NCI-H2227 treated with DMSO at 0.1 percent for 48 hours (cell line): ENCODE measurements at places on chromosomes 2 and 18.

GRCh38 chr18:79931475-79931874 lies 20.0 kb downstream of the SLC66A2 start:
- DNase-seq: no peak

- no peak for DNase-seq
Observed at GRCh38 chr2:49661809-49662208, 507.5 kb upstream of the FSHR start.

GRCh38 chr18:8974279-8974678 lies 128.2 kb upstream of the NDUFV2 start:
- DNase-seq: no peak

DNA sequence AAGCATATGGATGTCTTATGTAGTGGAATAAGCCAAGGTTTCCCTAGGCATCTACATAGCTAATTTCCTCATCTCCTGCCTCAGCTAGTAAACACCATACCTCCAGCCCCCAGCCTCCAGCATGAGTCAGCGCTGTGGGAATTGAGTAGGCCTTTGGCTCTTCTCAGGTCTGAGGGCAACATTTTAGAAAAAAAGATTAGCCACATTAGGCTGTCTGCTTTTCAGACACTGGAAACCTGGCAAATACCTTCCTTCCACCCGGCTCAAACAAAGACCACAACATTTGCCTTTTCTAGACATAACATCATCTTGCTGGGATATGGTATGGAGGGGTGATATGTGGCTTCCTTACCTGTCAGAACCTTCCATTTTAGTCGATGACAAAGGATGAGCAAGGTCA lies 6.1 kb upstream of the CCDC195 start:
- no peak for DNase-seq

DNA sequence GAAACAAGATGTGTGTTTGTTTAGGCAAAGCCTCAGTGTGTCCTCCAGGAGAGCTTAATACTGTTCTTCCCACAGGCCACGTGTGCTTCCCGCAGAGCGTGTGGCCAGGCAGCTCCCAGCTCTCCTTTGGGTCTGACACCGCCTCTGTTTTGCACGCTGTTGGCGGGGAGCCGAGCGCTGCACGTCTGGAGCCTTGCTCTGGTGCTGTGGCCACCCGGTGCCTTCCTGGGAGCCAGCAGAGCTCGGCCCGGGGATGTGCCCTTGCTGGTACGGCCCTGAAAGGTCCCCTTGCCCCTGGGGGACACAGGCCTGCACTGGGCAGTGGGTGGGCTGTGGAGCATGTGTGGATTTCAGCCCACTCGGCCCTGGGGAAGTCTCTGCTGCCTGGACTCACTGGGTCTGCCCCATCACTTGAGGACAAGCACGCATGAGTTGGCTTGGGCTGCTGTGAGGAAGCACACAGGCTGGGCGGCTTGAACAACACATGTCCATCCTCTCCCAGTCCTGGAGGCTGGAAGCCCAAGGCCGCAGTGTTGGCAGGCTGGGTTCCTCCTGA lies 160.7 kb upstream of the HDAC4 start:
- no peak for DNase-seq

DNA sequence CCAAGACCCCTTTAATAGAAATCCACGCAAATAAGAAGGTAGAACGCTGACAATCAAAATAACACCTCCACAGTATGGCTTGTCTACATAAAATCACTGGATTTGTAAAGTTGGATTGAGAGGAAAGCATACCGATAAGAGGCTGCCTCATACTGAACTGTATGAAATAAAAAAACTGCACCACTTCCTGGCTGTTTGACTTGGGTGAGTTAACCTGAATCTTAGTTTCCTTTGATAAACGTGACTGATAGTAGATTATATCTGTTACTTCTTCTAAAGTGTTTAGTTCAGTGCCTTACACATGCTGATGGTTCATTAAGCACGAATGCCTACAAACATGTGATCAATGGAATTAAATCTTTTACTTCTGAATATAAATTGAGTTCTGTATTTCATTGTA lies 140.4 kb upstream of the RNF152 start:
- DNase-seq: no peak

- DNase-seq: no peak
Observed at GRCh38 chr2:168200930-168201583, 46.3 kb downstream of the STK39 start.

GRCh38 chr18:31680831-31681568 lies 3.4 kb downstream of the B4GALT6 start:
- DNase-seq: no peak

- no peak for DNase-seq
Observed at GRCh38 chr2:88686320-88686719, 5.2 kb upstream of the RPIA start.

GRCh38 chr2:25420820-25421237 lies 79.1 kb upstream of the DNMT3A start:
- no peak for DNase-seq

DNA sequence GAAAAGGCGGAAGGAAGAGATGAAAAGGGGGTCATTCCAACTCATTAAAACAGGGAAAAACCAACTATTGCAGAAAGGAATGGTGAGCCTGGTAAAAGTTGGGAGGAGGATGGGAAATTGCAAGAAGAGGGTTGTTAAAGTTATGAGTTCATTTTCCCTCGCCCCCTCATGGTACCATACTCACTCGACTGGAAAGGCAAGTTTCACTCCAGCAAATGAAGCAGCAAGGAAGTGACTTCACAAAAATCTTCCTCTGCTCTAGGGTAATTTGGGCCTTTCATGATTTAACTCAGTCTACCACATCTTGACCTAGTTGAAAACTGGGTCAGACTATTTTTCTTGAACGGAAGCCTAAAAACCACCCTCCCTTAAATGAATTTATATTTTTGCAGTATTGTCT lies 22.8 kb upstream of the DAW1 start:
- no peak for DNase-seq

DNA sequence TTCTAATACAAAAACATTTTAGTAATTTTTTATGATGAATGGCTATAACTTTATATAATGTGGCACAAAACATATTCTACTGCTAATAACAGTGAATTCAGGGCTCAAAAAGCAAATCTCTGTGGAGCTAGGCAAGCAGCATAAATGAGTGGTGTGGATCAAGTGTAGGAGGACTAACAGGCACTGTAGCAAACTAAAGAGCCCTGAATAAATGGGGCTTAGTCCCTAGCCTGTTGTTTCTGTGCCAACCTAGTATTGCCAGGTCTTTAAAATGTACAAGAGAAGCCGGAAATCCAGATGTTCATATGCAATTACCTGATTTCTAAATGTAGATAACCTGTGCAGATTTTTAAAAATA lies 18.5 kb downstream of the REL start:
- no peak for DNase-seq

- no peak for DNase-seq
Observed at GRCh38 chr2:117128461-117128860, 686.0 kb upstream of the DDX18 start.

DNA sequence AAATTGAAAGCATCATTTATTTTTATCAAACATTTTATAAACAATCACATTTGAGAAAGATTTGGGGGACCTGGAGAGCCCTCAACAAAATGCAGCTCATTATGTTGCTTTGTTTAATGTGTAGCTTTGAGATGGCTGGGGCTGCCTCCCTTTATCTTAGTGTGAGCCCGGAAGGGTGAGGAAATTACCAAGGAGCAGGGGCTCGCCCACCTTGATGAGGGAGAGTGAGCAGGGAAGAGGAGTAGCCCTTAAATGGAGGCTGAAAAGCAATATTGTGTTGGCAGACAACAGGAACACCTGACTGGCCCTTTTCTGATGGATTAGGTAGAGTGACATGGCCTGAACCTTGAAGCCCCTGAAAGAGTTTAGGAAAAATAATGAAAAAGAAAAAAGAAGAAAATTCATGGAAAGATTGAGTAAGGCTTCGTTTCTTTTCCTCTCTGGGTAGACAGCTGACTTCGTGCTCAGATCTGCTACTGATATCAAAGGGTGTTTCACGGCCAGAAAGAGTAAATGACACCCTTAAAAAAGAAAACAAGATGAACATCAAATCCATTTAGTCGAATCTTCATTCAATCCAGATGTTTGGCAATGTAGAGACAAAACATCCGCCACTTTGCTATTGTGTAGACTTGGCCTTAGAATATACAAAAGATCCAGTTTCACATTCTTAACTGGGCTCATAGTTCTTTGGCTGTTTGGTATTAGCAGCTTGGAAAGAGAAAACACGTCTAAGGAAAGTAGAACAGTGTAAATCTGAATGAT lies 206.5 kb upstream of the TCF4 start:
- DNase-seq: no peak

GRCh38 chr2:194750926-194751325 lies 906.1 kb upstream of the SLC39A10 start:
- DNase-seq: no peak

GRCh38 chr18:63237881-63238692 lies 81.5 kb downstream of the BCL2 start:
- DNase-seq: no peak

DNA sequence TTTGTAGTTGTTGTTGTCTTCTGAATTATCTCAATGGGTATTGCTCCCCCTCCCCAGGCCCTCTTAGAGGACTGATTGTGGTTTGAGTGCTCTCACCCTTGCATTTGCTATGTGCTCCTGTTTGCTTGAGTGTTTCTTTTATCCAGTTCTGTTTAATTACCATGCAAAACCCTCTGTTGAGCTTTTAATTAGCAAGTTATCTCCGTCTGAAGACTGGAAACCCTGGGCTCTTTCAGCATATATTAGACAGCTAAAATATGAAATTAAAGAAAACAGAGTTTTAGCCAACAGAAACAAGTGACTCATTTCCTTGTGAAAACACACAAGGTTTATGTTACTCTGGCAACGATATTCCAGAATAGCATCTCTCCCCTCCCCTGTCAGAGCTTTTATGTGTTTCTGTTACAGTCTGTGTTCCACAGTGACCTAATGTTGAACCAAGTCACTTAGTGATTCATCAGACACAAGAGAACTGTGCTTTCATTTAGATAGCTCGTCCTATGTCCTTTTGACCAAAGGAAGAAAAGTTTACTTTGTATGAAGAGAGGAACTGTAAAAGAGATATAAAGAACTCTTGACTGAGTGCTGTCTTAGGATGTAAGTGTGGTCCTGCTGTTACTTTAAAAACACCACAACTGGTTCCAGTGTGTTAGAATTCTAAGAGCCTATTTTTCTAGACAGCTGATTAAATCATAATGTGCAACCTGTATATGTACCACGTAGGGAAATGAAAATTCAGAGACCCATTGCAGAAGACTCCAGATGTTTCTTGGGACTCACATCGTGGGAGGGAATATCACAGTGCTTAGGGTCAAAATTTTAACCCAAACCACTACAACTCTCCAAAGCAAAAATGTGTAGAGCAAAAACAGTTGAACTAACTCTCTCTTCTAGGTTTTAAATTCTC lies 172.8 kb upstream of the RBMS1 start:
- DNase-seq: peak; percentile 53

GRCh38 chr18:24987303-24988252 lies 364.4 kb downstream of the ZNF521 start:
- DNase-seq: no peak

DNA sequence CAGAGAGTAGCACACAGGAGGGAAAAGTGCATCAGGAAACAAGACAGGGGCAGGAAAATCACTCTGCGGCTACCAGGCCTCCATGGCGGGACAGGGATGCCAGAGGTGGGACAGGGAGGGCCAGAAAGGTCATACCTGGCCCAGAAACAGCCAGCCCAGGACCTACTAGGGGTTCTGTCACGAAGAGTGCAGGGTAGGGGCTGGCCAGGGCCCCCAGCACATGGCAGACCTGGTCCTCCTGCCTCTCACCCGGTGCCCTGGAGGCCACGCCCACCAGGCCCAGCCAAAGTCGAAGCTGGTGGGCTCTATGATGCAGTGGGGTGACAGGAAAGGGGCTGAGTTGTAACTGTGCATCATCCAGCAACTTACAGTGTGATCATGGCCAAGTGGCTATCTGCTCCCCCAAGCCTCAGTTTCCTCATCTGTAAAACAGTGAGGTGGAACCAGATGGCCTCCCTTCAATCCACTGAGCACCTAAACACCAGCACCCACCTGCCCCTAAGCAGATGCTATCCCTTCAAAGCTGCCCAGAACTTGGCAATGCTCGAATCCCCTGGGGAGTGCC lies 10.6 kb downstream of the CYP26B1 start:
- DNase-seq: no peak

DNA sequence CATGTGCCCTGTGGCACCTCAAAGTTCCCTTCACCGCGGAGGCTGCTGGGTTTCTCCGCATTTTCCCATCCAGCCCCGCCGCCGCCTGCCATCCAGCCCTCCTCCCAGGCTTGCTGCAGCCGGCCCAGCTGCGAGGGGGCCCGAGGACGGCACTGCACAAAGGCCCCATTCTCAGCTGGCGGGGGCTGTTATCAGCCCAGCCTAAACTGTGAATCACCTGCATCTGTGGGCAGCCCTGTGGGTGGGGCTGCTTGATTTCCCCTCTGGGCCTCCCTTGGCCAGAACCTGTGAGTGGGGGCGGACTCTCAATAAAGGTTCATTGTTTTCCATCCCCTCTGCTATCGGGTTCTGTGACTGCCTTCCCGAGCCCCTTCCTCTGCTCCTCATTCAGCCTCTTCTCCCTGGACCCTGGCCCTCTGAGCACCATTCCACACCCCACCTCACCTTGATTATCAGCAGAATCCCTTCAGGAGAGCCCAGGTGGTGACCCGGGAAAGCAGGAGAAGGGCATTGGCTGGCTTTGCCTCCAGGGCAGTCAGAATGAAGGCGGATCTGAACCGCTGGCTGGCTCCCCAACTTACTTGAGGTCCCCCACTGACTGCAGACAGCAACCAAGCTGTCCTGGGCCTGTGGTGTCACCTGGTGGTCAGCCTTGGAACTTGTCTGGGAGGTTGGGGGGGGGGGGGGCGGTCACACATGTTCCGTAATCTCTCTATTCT lies 204.5 kb downstream of the ZFP36L2 start:
- DNase-seq: no peak

DNA sequence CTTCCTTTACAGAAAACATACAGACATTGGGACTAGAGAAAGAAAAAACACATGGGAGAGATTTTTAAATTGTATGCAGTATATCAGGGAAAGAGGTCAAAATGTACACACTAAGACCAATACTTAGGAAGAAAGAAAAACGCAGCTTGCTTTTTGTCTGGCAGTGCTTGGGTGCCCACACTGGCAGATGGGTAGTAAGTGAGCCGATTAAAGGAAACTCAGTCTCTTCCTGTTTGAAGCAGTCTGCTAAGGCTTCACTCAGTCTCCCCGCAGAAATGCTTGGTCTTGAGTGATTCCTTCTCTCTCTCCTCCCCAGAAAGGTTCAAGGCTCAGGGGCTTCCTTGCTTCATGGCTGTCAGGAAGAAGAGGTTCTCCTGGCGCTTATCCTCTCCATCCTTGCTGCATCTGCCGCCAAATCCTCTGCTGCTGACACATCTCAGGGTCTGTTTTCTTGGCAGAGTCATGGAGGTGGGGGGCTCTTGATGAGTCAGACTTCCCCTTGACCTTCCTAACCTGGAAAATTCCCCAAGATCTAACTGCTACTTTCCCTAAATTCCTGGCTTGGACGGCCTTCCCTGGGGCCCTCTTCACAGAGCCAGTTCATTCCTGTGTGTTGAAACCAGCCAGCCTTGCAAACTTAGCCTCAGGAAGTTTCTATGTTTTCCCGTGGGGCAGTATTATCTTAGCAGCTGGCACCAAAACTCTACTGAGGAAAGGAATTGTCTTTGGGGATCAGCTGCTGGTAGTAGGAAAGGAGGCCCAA lies 10.5 kb upstream of the TMSB10 start:
- no peak for DNase-seq

GRCh38 chr18:78876868-78877267 lies 102.8 kb upstream of the SALL3 start:
- DNase-seq: no peak
